ENCODE measurements at places on chromosomes 13 and 19. TPM values are rescaled to one million over a fixed set of nuclear protein-coding genes. Genes with fewer than 3 reads are reported as not detected.

The ACER1 gene
- total RNA-seq, result not detected

The NUP58 gene
- total RNA-seq, result 109 TPM

The OVOL3 gene
- total RNA-seq, result not detected

The SLITRK5 gene
- under 0.01 TPM for total RNA-seq

The MBD3L3 gene
- not detected for total RNA-seq

The ATXN8OS gene
- not detected for total RNA-seq

The ZIC2 gene
- not detected for total RNA-seq

The MYH14 gene
- total RNA-seq, result 3.1 TPM

The DLEU7 gene
- total RNA-seq, result not detected

The TEX101 gene
- total RNA-seq, result not detected

The COLGALT1 gene
- total RNA-seq, result 102 TPM

The KIR3DL1 gene
- not detected for total RNA-seq

The PTPRH gene
- 1.00 TPM for total RNA-seq

The GPR18 gene
- not detected for total RNA-seq

The NCCRP1 gene
- total RNA-seq, result 8.9 TPM

The BEST2 gene
- total RNA-seq, result not detected

The CEACAM4 gene
- not detected for total RNA-seq

The NKPD1 gene
- total RNA-seq, result 0.93 TPM

The DIRAS1 gene
- total RNA-seq, result 0.34 TPM

The SPINT2 gene
- 1,465 TPM for total RNA-seq

The EXOC3L2 gene
- total RNA-seq, result not detected

The PPFIA3 gene
- total RNA-seq, result 2.5 TPM

The DNM2 gene
- 64.3 TPM for total RNA-seq
